ENCODE measurements at places on chromosomes 7 and 10.

GRCh38 chr7:28093623-28094232 lies 86.9 kb downstream of the JAZF1 start:
- DNase-seq = peak; percentile 79

DNA sequence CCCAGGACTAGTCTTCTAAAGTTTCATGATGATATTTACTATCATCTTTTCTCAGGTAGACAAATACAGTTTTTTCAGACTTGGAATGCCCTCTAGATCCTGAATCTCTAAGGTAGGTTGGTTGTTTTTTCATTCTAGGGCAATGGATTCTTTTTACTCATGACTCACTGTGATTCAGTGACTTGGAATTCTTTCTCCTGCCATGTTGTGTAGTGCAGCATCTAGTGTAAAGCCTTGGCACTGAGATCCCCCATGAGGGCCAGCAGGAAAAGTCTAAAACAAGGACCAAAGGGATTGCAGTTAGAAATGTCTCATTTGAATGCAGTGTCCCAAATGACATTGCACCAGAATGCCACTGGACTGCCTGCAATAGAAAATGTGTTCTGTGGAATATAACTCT lies 430.4 kb downstream of the NEBL start:
- DNase-seq = no peak

DNA sequence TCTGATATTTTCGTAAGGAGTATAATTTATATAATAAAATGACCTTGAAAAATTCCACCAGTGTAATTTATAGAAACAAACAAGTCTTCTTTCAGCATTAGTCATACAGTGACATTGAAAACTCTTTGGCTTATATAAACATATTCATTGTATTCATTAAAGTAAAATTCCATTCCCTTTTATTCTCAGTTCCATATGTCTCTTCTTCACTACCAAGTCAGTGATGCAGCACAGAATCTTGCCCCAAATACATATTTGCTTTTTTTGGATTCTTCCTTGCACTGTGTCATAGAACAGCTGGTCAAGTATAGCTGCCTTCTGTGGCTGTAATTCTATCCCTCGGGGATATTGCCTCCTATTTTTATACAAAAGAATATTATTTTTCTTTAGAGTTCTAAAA lies 884.5 kb upstream of the POT1 start:
- DNase-seq = no peak

DNA sequence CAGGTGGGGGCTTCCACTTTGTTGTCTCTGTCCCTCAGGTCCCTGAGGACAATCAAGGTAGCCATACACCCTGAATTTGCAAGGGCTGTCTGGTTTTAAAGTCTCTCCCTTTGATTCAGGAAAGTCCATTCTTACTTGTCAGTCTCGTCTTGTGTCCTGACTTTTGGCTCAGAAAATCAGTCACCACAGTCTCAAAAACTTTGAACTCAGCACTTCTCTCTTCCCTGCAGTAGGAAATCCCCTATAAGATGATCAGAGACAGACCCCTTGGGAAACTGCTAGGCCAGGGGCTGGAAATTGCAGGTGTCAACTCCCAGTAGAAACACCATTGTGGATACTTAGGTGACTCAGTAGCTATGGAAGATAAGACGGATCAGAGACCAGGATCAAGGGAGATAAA lies 73.1 kb downstream of the CDC123 start:
- no peak for DNase-seq

- no peak for DNase-seq
Observed at GRCh38 chr7:132979524-132979923, 102.4 kb downstream of the CHCHD3 start.

DNA sequence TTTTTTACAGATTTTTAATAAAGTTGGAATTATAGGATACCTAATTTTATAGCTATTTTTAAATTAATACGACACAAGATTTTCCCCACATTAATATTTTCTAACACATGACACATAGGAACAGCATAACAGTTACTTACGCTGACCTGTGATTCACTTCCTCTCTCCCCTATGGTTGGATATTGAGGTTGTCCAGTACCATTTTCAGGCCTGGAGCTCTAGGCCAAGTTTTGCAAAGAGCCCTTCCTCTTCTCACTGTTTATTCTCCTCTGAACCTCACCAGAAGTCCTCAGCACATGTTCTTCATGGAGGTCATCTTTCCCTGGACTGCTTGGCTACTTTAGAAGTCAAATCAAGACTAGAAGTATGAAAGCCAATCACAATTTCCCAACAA lies 28.2 kb downstream of the LYZL1 start:
- DNase-seq = no peak
